NCI-H1105 (cell line): ENCODE measurements at places on chromosomes 7 and 10.
A peak's percentile ranks its signal among the peaks of the same experiment; 100 is the strongest.

- DNase-seq: no peak
Measured at GRCh38 chr7:26898891-26899290, 34.5 kb upstream of the SKAP2 start.

DNA sequence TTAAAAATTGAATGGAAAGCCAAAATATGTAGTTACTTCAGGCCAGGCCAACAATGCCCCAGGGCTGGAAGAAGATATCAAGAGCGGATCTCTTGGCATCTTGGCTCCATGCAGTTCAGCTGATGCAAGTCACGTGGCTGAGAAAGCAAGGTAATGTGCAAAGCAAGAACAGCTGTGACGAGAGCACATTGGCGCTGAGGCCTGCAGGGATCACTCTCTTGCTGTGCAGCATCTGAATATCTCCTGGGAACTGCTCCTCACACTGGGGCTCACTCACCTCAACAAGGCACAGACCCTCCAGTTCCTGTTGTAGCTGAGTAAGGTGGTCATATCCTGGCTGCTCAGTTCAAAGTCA, 14.0 kb downstream of the AKR1B1 start:
- DNase-seq: no peak

GRCh38 chr10:5983774-5984173, 6.4 kb upstream of the IL15RA start:
- no peak for DNase-seq

GRCh38 chr7:116932566-116932965, 20.7 kb upstream of the ST7 start:
- DNase-seq: no peak

GRCh38 chr7:3965794-3966395, 664.8 kb downstream of the SDK1 start:
- DNase-seq: no peak

GRCh38 chr10:18400201-18400905, 251.0 kb downstream of the NSUN6 start:
- peak; percentile 39 for DNase-seq

- no peak for DNase-seq
Measured at GRCh38 chr7:47666164-47666862, 84.4 kb upstream of the TNS3 start.
